ENCODE measurements at places on chromosomes 5 and 9. TPM values are rescaled to one million over a fixed set of nuclear protein-coding genes. Genes with fewer than 3 reads are reported as not detected.

GTF3C5 gene
- 65.6 TPM for total RNA-seq

DNA sequence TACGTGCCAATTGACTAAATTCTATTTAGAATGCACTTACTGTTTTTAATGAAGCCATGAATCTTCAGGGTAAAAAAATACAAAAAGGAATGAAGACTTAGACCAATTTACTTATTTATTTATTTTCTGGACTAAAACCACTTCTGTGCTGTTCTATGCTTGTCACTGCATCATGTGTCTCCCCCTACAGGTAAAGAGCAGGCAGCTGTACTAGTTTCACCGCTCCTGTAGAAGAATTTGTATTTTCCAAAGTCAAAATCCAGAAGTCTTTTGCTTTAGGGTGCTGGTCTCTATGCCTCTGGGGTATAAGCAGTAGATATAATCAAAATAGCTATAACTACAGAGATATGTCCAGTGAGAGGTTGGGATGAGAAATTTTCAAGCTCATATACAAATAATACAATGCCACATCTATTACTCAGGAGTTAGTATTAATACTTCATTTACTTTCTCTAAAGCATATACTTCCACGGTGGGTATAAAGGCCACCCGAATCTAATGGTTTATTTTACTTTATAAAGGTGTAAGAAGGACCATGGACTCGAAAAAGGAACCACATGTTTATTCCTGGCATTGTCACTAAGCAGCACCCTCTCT, 591.5 kb downstream of the RAB3C start:
- H3K27ac ChIP-seq, result no peak overlapping the region
- DNase-seq, result no peak
- H3K36me3 ChIP-seq, result no peaks in the 10 kb centered on the region
- no peaks in the 10 kb centered on the region for H3K27me3 ChIP-seq

GRCh38 chr5:143124593-143124992, 278.9 kb downstream of the NR3C1 start:
- no peaks in the 10 kb centered on the region for H3K27me3 ChIP-seq
- no peak overlapping the region for H3K27ac ChIP-seq
- DNase-seq, result no peak
- no peaks in the 10 kb centered on the region for H3K36me3 ChIP-seq
- H3K4me1 ChIP-seq, result peaks cover 19% of the 10 kb centered on the region

- no peak overlapping the region for H3K27ac ChIP-seq
- H3K4me1 ChIP-seq, result no peaks in the 10 kb centered on the region
- H3K36me3 ChIP-seq, result no peaks in the 10 kb centered on the region
- H3K27me3 ChIP-seq, result no peaks in the 10 kb centered on the region
- no peak for DNase-seq
Observed at GRCh38 chr9:100919506-100919905, 109.0 kb upstream of the PLPPR1 start.

DNA sequence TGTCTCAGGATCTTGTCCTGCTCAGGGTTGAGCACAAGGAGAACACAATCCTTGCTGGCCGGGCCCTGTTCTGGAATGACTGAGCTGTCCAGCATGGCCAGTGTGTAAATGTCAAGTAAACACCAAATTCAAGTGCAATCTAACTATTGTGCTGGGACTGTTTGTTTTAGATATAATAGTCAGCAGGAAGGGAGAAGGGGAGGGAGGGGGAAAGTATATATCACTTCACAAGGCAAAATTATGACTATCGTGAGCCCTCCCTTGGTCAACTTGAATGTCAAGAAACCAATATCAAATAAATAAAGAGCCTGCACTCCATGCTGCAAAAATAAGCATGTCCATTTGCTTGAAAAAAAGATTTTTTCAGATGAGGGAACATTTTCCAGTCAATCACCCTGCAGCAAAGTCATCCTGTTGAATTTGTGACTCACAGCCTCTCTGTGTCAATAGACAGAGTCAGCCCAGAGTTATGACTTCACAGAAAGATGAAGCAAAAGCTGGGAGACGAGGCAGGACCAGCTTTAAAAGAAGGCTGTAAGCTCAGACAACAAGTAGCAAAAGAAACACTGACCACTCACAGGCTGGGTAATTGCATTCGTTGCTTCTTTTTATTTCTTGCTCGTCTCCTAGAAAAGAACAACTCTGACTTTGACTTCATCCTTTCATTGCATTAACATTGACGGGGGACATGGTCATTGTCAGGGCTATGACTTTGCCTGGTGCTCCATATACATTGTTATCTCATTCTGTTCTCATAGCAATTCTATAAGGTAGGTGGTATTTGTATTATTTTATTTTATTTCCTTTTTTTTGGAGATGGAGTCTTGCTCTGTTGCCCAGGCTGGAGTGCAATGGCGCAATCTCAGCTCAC, 15.3 kb upstream of the KLF4 start:
- no peak for DNase-seq
- no peaks in the 10 kb centered on the region for H3K27me3 ChIP-seq
- H3K36me3 ChIP-seq, result no peaks in the 10 kb centered on the region
- H3K4me3 ChIP-seq, result no peak overlapping the region
- H3K4me1 ChIP-seq, result peaks cover 6% of the 10 kb centered on the region
- H3K27ac ChIP-seq, result peak overlapping the region; percentile 14

AGXT2 gene
- not detected for total RNA-seq

GRCh38 chr5:103428411-103428871, 134.1 kb downstream of the NUDT12 start:
- H3K36me3 ChIP-seq, result no peaks in the 10 kb centered on the region
- no peak overlapping the region for H3K4me3 ChIP-seq
- no peak overlapping the region for H3K27ac ChIP-seq
- no peaks in the 10 kb centered on the region for H3K27me3 ChIP-seq
- no peak for DNase-seq

PFN3 gene
- not detected for total RNA-seq

Measured in suprapubic skin (tissue), 4 donors.